Left renal pelvis (tissue), 4 donors: ENCODE measurements at places on chromosomes 6 and 20. TPM values are rescaled to one million over a fixed set of nuclear protein-coding genes. Genes with fewer than 3 reads are reported as not detected.

GRCh38 chr20:23127506-23128279 lies 41.6 kb upstream of the CD93 start:
- DNase-seq = no peak

GRCh38 chr6:131638013-131638412 lies 911 bp downstream of the ENPP3 start:
- DNase-seq = no peak

GRCh38 chr6:160447350-160447749 lies 99.2 kb downstream of the SLC22A3 start:
- DNase-seq = no peak

Gene NUDT3
- polyA plus RNA-seq = 24.7 TPM

GRCh38 chr6:157025437-157025836 lies 248.3 kb downstream of the ARID1B start:
- DNase-seq = no peak
